ENCODE measurements at places on chromosomes 3 and 15.

DNA sequence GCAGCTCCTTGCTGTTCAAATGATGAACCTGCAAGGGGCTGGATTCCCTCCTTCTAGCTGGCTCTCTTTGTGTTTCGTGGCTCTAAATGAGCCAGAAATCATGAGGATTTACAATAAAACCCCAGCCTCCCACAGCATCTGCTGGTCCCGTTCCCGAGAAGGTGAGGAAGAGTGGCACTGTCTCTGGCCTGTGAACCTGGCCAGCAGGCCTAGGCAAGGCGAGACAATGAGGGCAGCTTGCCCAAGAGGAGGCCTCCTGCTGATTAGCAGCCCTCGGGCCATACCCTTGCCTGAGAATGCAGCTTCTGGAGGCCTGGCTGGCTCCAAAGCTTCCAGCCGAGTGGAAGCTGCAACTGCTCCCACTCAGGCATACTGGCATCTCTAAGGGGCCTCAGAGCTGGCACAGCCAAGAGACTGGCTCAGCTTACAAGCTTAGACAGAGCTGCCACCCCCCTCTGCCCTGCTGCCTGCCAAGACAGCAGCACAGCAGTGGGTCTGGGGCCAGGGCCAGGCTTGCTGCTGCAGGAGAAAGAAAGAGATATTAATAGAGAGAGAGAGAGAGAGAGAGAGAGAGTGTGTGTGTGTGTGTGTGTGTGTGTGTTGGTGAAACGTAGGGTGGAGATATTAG lies 76.5 kb downstream of the HMG20A start:
- no peak for DNase-seq

DNA sequence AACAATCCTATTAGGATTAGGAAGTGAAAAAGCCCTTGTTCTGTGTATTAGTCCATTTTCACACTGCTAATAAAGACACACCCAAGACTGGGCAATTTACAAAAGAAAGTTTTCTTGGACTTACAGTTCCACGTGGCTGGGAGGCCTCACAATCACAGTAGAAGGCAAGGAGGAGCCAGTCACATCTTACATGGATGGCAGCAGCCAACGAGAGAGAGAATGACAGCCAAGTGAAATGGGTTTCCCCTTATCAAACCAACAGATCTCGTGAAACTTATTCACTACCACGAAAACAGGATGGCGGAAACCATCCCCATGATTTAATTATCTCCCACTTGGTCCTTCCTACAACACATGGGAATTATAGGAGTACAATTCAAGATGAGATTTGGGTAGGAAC lies 248.2 kb upstream of the KCNMB2 start:
- no peak for DNase-seq

DNA sequence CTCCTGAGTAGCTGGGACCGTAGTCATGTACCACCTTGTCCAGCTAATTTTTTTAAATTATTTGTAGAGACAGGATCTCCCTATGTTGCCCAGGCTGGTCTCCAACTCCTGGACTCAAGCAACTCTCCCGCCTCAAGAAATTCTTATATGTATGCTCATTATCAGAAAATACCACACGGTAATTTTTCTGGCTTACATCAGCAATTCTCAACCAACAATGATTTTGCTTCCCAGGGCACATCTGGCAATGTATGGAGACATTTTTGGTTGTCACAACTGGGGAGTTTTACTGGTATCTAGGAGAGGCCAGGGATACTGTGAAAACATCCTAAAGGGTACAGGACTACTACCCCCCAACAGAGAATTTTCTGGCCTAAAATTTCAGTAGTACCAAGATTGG lies 10.8 kb downstream of the SRP14 start:
- no peak for DNase-seq

- DNase-seq = no peak
Observed at GRCh38 chr3:137787529-137787928, 23.4 kb downstream of the SOX14 start.

DNA sequence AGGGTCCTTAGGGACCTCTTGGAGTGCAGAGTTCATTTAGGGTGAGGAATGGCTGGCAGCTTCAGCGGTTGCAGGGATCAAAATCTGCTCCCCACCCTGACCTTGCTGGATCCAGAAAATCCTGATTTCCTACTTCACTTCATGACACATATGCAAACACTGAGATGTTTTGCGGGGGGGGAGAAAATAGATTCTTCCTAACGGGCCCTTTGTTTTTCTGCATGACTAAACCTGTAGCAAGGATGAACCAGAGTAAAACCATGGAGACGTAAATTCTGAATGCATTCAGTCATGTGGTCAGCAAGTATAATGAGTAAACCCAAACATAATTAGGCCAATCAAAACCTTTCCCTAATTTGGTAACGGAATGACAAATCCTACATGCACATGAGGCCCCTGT lies 20.0 kb upstream of the RBP1 start:
- DNase-seq = no peak

- DNase-seq = no peak
Observed at GRCh38 chr15:66211670-66212562, 41.6 kb downstream of the MEGF11 start.

GRCh38 chr3:174957551-174958001 lies 98.4 kb downstream of the NAALADL2 start:
- DNase-seq = no peak

- no peak for DNase-seq
Observed at GRCh38 chr15:87944050-87944449, 312.5 kb downstream of the NTRK3 start.

DNA sequence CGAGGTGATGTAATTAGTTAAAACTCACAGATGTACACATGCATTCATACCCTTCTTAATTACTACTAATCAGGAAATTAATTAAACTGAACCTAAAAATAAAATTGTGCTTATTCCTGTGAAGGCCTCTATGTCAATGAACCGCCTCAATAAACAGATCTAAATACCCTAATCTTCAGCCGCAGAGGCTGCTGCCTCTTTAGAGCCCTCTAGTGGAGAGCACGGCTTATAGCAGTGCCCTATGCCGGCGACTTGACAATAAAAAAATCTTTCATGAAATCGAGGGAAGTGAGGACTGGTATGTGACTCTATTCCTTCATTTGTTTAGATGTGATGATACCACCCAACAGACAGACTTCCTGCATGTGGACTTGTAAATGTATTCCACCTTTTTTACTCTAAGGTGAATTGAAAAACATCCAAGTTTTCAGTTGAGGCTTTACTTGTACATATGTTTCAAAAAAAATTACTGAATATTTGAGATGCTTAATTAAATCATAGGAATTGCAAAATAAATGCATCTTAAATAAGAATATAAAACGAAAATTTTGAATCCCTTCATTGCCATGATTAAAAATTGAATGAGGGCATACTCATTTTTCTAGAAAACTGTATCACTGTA lies 8.3 kb upstream of the EPHA3 start:
- DNase-seq = no peak

DNA sequence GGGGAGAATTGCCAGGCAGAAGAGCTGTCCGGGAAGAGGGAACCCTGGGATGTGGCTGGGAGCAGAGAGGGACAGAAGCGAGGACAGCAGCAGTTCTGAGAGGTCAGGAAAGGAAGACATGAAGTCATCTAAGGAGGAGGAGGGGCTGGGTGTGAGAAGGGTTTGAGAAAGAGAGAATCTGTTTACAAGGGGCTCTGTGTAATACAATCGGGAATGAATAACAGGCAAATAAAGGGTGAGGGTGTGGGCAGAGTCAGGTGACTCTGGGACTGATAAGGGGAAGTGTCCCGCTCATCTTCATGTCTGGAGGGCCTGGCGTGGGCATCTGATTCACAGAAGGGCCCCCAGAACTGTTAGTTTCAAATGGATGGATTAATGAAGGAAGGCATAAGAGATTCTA lies 191.3 kb downstream of the XXYLT1 start:
- DNase-seq = no peak

DNA sequence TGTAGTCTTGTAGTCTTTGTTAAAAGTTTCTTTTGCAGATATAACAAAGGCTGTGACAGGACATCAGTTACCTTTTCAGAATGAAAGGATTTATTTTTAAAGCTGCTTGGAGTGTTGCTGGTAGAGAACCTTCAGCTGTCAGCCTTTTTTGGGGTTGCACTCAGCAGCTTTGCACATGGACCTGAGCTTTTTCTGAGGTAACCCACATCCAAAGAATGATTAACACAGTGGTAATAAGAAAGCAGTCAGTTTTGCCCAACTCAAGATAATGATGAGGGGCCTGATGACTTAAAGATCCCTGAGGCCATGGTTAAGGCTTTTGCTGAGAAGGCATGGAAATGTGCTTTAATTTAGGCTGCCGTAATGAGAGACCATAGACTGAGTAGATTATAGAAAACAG lies 1042.7 kb downstream of the PLOD2 start:
- no peak for DNase-seq

GRCh38 chr3:154148541-154148940 lies 27.4 kb downstream of the ARHGEF26 start:
- DNase-seq = no peak

GRCh38 chr15:58386641-58387040 lies 45.1 kb upstream of the LIPC start:
- DNase-seq = no peak

GRCh38 chr3:100546020-100546744 lies 53.8 kb downstream of the TMEM45A start:
- no peak for DNase-seq

DNA sequence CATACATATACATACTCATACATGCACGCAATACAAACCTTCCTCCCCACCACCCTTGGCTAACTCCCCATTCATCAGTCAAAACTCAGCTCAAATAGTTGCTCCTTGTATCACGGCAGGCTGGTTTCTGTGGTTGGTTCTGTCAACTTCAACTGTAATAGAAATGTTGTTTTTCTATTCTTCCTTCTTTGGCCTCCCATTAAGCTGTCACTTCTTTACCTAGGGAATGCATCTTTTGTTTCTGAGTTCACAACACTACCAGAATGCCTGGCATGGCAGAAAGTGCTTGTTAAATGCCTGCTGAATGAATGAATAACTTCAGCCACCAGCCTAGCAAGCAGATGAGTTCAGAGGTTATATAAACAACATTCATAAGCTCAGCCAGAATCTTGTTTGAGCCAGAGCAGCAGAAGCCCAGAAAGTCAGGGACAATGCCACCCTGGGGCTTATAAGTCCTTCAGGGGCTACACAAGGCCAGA lies 63.1 kb downstream of the B3GALNT1 start:
- DNase-seq = no peak

- DNase-seq = no peak
Observed at GRCh38 chr3:181622365-181622764, 89.4 kb upstream of the SOX2 start.

DNA sequence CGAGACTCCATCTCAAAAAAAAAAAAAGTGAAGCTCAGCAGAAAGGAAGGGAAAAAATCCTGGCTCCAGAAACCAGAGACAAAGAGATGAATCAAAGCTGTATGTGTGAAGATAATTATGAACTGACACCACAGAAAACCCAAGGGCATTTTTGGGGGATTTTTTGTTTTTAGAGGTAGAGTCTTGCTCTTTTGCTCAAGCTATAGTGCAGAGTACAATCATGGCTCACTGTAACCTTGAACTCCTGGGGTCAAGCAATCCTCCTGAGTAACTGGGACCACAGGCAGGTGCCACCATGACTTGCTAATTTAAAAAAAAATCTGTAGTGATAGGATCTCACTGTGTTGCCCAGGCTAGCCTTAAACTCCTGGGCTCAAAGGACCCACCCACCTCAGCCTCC lies 22.8 kb downstream of the HCLS1 start:
- no peak for DNase-seq

GRCh38 chr3:16205156-16205870 lies 30.8 kb downstream of the GALNT15 start:
- no peak for DNase-seq

DNA sequence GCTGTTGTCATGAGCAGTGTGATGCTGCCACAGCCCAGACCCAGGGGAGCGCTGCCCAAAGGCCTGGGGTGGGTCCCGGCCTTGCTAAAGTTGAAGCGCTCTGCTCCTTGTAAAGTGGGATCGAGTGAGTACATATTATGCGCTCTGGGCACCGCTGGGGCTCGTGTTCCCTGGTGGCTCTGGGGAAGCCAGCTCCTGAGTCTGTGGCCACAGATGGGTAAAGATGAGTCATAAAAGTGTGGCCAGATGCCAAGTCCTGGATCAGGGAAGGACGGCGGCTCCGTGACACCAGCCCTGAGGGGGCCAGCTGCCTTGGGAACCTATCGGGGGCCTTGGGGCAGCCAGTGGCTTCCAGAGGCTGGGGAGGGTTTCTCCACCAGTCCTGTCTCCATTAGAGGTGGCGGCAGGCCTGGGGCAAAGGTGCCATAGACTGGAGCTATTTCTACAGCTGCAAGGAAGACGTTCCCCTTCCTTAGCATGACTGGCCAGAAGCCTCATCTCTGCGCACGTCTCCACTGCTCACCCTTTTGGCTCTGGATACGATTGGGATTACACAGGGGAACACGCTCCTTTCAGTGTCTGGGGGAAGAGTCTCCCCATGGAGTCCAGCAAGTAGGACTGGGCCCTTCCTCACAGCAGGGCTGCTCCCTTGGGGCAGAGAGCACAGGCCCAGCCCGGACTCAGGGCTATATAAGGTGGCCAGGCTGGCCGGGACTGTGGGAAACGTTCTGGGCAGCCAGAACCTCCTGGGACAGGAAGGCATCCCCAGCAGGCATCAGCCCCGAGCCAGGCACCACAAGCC lies 1.2 kb upstream of the ITIH4 start:
- no peak for DNase-seq

GRCh38 chr3:79111375-79112052 lies 656.3 kb downstream of the ROBO1 start:
- no peak for DNase-seq

GRCh38 chr15:64640146-64640871 lies 135.1 kb downstream of the RBPMS2 start:
- DNase-seq = no peak

DNA sequence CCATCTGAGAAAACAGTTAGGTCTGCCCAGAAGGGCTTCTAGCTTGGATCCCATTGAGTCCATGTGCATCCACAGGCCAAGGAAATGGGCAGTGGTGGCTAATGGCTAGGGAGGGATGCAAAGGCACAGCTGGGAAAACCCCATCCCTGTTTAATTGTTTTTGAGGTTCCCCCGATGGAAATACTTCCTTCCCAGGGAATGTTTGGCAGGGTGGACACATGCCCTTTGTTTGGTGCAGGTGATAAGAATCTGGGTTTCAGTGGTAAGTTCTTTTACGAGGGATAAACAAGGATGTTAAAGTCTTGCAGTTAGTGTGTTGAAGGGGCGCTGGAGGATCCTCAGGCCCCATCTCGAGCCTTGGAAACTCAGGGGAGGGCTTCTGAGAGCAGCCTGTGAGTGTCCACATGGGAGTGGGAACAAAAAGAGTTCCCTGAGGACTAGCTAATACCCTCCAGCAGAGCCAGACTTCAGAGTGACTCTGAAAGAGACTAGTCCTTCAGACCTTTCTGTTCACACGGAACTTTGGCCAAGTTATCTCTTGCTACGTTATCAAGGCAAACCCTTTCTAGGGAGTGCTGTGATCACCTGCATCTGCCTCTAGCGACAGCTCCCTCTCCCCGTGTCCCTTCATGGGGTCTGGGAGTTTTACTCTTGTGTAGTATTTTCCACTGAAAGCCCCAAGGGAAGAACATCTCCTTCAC lies 17.4 kb downstream of the PTPRG start:
- DNase-seq = no peak

GRCh38 chr3:8868996-8869395 lies 94.3 kb downstream of the RAD18 start:
- no peak for DNase-seq

- no peak for DNase-seq
Observed at GRCh38 chr3:125194061-125194848, 18.3 kb downstream of the SLC12A8 start.

Data from stimulated activated CD8-positive, alpha-beta memory T cell treated with anti-CD3 and anti-CD28 coated beads, Interleukin-15, amount 100 ng/mL, for 24 hours (primary cell).